ENCODE measurements at places on chromosomes 1 and 21.

- no peak for DNase-seq
These were observed 44.1 kb downstream of the ZNF678 start for GRCh38 chr1:227607336-227607898.

- DNase-seq, result peak; percentile 29
These were observed 4.0 kb downstream of the HAO2 start for GRCh38 chr1:119372503-119373086.

- no peak for DNase-seq
These were observed 28.1 kb downstream of the C2CD2 start for GRCh38 chr21:41925767-41926116.

- DNase-seq, result no peak
These were observed 238.1 kb downstream of the HMCN1 start for GRCh38 chr1:185972096-185972850.

- DNase-seq, result no peak
These were observed 27.4 kb upstream of the PWP2 start for GRCh38 chr21:44079846-44080245.

DNA sequence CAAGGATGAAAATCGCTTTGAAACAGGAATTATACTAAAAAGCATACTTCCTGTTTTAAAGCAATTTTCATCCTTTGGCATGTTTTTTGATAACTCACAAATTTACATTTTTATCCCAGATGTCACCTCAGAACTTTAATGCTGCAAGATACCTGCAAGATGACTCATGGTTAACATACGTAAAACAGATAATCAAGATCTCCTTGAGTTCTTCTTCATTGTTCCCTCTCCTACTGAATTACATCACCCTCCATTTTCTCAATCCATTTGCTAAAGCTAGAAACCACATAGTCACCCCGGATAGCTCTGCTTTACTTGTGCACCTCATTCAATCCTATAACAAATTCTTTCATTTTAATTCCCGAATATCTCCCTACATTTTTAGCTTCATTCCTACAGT is 1114.2 kb downstream of the PLA2G4A start:
- DNase-seq, result no peak

- no peak for DNase-seq
These were observed 8.1 kb downstream of the PSRC1 start for GRCh38 chr1:109274533-109275476.

DNA sequence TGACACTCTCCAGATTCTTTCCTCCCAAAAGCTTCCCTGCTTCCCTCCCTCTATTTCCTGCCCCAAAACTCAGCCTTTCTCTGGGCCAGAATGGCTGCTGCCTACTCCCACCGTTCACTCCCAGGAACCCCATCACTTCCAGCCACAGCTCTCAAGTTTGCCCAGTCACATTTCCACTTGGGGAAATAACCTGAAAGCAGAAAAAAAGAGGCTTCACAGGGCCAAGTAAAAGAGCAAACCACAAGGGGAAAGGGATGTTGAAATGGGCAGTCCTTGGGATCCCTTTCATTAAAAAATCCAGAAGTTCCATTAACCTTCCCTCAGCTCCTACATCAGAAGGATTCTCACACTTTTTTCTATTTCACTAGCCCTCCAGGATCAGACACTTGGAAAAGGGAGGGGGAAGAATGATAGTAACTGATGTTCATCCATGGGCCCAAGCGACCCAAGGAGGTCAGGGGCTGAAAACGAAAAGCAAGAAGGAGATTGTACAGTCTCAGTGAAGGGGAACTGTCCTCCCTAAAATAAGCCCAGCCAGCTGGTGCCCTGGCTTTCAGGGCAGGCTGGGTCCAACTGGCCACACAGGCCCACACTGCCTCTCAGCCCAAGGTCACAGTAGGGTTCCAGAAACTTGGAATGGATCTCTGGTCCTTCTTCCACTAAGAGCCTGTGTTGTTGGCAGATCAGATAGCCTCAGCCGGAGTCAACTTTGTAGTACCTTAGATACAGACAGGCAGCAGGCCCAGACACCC is 49.7 kb downstream of the DMAP1 start:
- DNase-seq, result no peak

DNA sequence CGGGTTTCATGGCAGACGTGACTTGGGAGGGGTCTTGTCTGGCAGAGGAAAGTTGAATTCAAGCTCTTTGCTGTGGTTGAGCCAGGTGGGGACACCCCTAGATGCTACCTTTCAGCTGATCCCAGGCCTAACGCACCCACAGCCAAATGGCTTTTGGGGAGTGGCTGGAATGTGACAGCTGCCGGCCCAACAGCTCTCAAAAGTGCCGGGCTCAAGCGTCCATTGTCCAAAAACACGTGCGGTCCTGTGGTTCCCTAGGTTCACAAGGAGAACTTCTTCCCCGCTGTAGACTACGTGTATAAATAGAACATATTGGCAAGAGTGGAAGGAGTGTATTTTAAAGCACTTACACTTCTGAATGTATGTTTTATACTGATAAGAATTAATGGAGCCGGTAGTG is 87.1 kb upstream of the ARHGEF16 start:
- DNase-seq, result no peak

- peak; percentile 77 for DNase-seq
These were observed 741 bp downstream of the RGS2 start for GRCh38 chr1:192809307-192810252.

DNA sequence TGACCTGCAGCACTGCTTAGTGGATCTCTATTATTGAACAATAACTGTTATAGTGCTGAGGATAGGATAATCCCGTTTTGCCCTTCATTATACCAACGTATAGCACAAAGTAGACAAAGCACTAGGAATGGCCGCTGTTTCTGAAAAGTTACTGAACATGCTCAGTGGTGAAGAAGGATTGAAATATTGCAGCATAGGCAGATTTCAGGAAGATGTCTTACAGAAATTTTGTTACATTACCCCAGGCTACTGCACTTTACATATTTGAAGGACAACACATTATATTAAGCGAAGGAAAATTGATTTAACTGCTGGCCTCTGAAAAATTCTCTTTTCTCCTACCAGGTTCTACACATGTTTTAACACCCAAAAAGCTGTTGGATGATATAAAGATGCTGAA is 48.5 kb downstream of the AKNAD1 start:
- no peak for DNase-seq

DNA sequence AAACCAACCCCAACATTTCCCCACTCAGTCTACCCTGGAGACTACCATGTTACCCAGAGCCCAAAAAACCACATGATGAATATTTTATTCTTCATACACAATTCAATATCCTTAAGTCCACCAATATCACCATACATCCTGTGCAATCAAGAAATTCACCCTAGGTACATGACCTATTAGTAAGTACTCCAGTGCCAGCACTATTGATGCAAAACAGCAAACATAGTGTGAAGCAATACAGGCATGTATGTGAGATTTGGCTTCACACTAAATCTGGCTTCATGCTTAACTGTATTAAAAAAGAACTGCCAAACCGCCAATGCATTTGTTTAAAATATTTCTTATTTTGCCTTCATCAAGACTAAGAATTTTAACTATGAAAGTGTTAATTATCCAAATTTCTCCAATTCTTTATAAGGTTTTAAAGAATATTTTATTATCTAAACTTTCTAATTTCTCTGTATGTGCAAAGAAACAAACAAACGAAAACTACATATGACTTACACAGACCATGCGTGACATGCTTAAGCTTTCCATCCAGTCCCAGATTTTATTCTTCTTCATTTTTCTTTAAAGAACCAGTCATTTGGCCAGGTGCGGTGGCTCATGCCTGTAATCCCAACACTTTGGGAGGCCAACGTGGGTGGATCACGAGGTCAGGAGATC is 22.4 kb upstream of the TMEM125 start:
- DNase-seq, result no peak

GRCh38 chr1:40476924-40477677 is at the start of gene ZFP69:
TSS of gene ZFP69 (plus strand) at chr1:40477290. CDS start at chr1:40479362, 2,072 bp downstream.
- peak; percentile 89 for DNase-seq

- DNase-seq, result no peak
These were observed 40.8 kb upstream of the TINAGL1 start for GRCh38 chr1:31535561-31535960.
